Right atrium auricular region (tissue), 2 donors: ENCODE measurements at places on chromosomes 3 and 15.

GRCh38 chr3:128502712-128503111 lies 9.7 kb upstream of the GATA2 start:
- DNase-seq, result peak; percentile 40

GRCh38 chr3:89925976-89926375 lies 818.6 kb downstream of the EPHA3 start:
- no peak for DNase-seq

DNA sequence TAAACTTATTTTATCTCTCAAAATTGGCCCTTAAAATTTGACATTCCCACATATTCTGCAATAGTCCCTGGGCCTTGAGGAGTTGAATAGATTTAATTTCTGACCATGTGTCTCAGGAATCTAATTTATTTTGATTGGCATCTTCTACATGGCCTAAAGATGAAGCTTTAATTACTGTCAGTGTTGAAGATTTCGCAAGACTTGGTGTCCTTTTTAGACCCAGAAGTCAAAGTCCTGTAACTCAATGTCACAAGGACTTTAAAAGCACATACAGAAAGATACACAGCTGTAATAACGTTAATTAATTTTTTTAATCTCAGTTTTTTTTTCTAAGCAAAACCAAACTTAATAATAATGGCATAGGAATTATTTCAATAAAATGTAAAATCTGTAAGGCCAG lies 163.9 kb downstream of the SUCNR1 start:
- no peak for DNase-seq

- no peak for DNase-seq
Measured at GRCh38 chr15:60265057-60265456, 132.7 kb downstream of the ANXA2 start.

GRCh38 chr15:38928431-38928830 lies 363.8 kb upstream of the RASGRP1 start:
- DNase-seq, result no peak

GRCh38 chr15:82999905-83000671 lies 11.4 kb downstream of the C15orf40 start:
- DNase-seq, result no peak

DNA sequence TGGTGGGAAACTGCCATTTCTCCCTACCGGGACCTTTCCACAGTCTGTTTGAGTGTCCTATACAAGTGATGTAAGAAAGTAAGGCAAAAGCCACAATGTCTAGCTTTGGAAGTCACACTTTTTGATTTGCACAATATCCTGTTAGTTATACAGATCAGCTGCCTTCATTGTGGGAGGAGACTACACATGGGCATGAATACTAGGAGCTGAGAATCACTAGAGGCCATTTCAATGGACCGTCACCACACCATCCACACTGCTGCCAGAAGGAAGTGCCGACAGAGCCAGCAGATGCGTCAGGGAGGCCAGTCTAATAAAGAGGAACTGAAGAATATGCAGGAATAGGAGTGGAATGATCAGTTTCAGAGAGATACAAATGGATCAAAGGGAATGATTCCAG lies 65.8 kb downstream of the SCN11A start:
- DNase-seq, result no peak

DNA sequence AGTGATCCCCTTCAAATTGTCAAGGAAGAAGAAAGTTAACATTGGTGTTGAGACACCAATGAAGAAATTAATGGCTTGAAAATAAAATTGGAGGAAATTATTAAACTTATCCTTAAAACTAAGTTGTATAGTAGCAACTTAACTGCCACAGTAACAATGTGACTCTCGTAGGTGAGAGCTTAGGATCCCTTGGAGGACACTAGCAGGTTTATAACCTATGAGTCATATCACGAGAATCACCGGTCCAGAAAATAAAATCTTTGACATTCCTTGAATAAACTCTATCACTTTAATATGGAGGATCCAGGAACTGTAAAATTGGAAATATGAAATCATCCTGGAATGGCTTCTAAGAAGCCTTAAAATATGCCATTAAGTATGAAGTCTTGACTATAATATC lies 2.1 kb downstream of the GHSR start:
- DNase-seq, result no peak

GRCh38 chr15:92166029-92166428 lies 227.7 kb upstream of the ST8SIA2 start:
- no peak for DNase-seq

DNA sequence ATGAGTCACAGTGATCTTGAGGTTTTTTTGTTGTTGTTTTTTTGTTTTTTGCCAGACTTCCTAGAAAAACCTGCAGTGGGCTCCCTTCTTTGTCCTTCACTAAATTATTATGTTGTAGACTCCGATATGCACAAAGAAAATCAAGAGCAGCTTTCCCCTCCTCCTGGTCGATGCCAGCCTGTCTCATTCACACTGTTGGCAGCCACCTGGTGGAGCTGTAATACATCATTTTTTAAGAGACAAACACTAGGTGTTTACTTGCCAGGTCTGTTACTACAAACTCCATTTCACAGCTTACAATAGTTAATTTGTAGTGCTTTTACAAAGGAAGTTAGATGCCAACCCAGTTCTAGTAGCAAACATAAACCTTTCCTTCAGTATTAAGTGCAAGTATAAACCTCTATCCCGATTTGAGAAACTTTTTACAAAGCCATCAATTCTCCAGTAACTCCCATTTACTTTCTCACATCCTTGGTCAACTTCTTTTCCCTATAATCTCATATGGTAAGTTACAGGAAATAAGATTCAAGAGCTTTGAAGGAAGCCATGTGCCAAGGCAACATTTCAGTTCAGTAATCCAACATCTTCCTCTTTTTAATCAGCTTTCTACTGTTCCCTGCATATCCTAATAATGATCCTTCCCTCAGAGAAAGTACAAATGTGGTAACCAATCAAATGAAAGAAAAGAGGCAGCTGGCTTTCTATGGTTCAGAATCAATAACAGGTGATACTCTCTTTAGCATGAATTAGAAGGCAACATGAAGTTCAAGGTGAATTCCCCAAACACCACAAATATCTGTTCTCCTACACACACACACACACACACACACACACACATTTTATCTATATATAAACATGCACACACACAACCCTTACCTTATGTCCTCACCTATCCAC lies 14.0 kb downstream of the AAGAB start:
- DNase-seq, result no peak

DNA sequence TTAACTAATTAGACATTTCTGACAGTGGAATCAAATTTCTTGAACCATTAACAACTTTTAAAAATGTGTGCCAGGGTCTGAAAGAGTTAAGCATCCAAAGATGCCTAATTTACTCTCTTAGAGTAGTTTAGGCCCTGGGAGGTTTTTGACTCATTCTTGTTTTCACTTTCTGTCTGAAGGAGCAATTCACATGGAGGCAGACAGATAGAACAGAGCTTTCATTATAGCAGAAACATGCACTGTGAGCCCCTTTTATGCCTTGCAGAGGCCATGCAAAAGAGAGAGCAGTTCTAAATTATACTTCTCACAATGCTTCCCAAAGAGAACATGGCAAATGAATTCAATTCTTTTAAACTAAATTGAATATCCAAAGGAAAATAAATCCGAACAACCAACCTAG lies 554.8 kb downstream of the MFSD1 start:
- DNase-seq, result no peak

DNA sequence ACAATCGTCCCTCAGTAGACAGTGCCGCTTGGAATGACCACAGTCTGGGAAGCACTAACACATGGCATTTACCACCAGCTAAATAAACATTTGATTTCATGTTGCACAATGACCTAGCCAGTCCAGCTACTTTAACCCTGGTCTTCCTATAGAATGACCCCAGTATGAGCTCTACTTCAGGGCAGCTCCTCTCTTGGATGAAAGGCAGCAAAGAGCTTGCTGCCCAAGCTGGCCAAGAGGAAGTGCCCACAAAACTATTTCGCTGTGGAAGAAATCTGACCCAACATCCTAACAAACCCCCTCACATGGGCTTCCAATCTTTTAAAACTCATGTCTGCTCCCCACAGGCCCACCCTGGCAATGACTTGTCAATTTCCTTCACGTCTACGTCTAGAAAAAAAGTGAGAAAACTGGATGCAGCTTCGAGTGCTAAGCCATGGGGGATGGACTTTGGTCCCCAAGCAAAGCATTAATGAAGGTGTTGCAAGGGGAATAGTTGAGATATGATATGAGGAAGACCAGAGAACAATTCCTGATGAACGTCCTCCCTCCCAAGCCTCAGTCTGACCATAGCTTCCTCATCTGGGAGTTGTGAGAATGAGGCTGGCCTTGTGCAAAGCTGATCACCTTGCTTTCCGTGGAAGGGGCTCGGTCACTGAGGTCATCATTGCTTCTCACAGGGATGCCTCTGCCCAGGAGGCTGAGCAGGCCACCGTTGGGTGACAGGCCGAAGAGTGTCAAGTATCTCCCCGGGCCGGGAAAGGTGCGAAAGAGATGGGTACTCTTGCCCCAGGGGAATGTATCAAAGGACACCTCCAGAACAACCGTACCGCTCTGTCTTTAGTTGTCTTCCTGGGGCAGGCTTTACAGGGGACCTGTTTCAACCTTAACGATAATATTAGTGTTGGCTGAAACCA lies 964 bp downstream of the SLC25A20 start:
- DNase-seq, result peak; percentile 58

GRCh38 chr3:141100531-141101320 lies 49.6 kb downstream of the SPSB4 start:
- no peak for DNase-seq

DNA sequence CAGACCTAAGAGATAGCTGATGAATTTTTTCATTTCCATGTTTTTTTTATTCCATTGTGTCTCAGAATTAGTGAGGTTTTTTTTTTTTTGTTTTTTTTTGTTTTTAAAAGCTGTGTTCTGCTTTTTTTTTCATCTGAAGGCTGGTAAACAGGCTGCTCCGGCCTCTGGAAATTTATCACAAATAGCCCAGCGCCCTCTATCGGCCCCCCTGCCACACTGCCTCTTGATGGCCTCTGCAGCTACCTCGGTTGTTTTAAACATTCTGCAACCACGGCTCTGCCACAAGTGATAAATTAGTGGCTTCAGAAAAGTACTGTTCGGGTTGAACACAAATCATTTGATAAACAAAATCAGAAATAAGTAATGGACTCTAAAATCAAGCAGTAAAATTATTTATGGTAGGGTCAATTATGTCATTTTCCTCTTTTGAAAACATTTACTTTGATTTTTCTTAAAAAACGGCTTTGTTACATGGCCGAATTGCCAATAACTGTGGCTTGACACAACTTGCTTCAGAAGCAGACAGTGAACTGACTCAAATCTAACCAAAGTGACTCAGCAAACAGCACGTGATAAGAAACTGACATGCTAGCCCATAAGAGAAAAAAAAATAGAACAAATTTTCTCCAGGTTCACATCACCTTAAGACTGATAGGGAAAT lies 87.8 kb downstream of the RSL24D1 start:
- peak; percentile 76 for DNase-seq

- DNase-seq, result no peak
Measured at GRCh38 chr3:43340403-43340802, 54.1 kb downstream of the SNRK start.

GRCh38 chr15:43748376-43748775 lies 2.1 kb downstream of the PDIA3 start:
- DNase-seq, result no peak

- DNase-seq, result no peak
Measured at GRCh38 chr3:53768478-53769459, 77.5 kb downstream of the CHDH start.

- DNase-seq, result peak; percentile 81
Measured at GRCh38 chr3:184568924-184569829, 7.6 kb downstream of the EPHB3 start.

- DNase-seq, result no peak
Measured at GRCh38 chr15:74453925-74454763, 6.8 kb downstream of the UBL7 start.

DNA sequence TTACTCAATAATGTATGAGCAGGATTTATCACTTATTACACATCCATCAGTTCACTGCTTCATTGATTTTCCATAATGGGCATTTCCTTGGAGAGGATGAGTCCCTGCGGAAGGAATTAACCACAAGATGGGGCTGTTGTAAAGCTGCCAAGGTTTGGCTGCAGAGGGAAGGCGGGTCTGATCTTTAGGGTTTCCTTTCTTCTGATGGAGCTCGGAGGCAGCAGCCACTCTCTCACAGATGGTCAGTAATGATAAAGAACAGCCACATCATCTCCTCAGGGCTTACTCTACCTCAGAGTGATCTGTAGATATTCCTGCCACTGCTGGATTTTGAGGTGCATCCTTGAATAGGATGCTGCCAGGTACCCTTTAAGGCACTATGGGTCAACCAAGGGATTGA lies 115.2 kb downstream of the USP13 start:
- no peak for DNase-seq

- DNase-seq, result no peak
Measured at GRCh38 chr3:14522129-14522691, 17.9 kb downstream of the GRIP2 start.

GRCh38 chr15:99359769-99360168 lies 108.5 kb downstream of the LRRC28 start:
- no peak for DNase-seq

- no peak for DNase-seq
Measured at GRCh38 chr15:31606931-31607497, 280.4 kb downstream of the KLF13 start.

DNA sequence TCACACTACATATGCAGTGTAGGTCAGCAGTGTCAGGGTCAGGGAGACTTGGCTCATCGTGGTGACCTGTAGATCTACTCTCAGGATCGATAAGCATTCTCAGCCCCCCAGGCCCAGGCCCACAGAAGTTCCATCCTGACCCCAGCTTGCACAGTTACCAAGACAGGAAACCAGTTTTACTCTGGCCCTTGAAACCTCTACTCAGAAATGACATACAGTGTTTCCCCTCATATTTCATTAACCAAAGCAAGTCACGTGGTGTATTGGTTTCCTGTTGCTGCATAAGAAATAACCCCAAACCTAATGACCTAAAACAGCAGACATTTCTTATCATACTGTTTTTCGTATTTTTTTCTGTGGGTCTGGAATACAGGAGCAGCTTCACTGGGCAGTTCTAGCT lies 242.2 kb downstream of the SLCO3A1 start:
- no peak for DNase-seq

DNA sequence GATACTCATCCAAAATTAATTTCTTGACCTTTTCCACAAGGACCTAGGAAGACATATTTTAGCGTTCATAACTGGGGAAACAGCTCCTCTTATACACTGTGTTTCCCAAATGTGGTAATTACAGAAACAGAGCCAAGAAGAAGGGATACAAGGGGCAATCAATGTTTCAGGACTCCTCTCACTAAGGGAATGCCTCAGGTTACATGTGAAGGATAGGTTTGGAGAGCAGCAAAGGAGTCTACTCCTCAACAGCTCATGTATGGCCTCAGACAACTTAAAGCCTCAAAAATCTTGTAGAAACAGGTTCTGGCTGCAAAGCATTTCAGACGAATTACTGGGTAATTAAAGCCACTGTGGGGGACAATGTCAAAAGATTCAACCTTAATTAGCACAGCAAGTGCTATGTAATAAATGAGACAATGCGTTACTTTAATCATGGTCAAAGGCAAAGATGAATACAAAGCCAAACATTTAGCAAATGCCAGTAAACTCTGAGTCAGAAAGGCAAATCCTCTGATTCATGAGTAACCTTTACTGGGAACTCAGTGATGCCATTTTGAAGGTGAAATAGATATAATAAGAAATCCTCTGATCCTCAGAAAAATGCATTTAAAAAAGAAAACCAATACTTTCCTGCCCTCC lies 1111.2 kb downstream of the TUSC7 start:
- DNase-seq, result no peak

- DNase-seq, result no peak
Measured at GRCh38 chr3:68972358-68972979, 40.1 kb upstream of the TAFA4 start.

- no peak for DNase-seq
Measured at GRCh38 chr15:83106994-83107840, at the start of gene TM6SF1. Gene TM6SF1 (plus strand): TSS chr15:83107645. CDS start chr15:83107681, 36 bp downstream.
